Activated CD8-positive, alpha-beta T cell treated with anti-CD3 and anti-CD28 coated beads, Interleukin-2, amount 10 ng/mL, durations not matched to agents 7 days and 5 days (primary cell): ENCODE measurements at places on chromosomes 7 and 10.

GRCh38 chr10:3337741-3338140 lies 165.2 kb upstream of the PITRM1 start:
- no peak for DNase-seq

DNA sequence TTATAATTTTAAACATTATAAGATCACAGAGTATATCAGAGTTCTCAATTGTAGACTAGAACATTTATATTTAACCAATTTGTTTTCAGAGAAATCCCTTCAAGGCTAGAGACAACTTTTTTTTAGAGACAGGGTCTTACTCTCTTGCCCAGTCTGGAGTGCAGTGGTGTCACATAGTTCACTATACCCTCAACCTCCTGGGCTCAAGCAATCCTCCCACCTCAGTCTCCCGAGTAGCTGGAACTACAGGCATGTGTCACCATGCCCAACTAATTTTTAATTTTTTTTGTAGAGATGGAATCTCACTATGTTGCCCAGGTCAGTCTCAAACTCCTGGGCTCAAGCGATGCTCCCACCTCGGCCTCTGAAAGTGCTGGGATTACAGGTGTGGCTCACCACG lies 15.3 kb downstream of the UCMA start:
- DNase-seq: no peak

DNA sequence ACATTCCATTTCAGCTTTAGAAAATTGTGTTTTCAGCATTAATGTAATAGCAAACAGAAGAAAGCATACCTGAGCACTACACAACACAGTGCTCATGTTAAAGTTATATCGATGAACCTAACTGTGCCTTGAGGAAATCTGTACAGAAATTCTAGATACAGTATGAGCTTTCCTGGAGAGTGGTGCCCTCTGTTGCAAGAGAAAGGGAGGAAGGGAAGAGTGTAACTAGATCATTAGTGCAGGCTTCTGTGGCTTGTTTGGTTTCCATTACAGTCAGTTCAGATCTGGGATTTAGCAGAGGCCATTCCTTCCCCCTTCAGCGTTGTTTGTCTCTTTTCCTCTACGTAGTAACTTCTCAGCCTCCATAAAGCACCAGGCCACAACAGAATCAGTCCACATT lies 139.7 kb downstream of the HTR7 start:
- no peak for DNase-seq

DNA sequence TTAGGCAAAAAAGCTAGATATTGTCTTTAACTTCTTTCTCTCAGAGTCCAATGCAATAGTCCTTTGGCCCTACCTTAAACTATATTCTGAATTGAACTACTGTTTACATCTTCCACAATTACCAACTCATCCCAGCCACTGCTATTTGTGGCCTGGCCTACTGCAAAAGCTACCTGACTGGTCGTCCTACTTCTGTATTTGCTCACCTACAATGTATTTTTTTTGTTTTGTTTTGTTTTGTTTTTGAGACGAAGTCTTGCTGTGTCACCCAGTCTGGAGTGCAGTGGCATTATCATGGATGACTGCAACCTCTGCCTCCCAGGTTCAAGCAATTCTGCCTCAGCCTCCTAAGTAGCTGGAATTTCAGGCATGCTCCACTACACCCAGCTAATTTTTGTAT lies 51.2 kb downstream of the ARL4A start:
- no peak for DNase-seq

GRCh38 chr10:94361171-94361794 lies 1.5 kb downstream of the NOC3L start:
- DNase-seq: no peak

DNA sequence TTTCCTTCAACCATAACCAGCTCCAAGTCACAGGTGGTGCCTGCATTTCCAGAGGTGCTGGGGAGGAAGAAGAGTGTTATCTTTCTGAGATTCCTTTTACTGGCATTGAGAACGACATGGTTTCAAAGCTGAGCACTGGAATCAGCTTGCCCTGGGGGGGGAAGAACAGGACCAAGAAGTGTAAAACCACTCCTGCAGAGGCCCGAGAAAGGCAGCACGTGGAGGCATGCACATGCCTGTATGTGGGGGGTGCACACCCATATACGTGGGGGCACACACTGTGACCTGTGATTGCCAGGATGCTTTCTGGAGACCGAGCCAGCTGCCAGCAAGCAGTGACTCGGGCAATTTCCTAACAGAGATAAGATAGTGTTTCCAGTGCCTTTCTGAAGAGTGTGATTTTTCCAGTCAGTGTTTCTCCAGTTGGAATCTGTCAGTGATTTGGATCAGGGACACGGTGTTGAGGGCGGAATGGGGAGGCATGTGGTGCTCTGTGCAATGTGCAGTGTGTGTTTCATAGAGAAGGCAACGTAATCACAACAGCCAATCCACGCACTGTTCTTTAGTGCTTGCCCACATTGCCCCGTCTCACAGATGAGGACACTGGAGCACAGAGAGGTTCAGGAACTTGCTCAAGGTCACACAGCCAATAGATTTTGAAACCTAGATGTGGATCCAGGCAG lies 4.2 kb downstream of the LRRC27 start:
- DNase-seq: no peak

DNA sequence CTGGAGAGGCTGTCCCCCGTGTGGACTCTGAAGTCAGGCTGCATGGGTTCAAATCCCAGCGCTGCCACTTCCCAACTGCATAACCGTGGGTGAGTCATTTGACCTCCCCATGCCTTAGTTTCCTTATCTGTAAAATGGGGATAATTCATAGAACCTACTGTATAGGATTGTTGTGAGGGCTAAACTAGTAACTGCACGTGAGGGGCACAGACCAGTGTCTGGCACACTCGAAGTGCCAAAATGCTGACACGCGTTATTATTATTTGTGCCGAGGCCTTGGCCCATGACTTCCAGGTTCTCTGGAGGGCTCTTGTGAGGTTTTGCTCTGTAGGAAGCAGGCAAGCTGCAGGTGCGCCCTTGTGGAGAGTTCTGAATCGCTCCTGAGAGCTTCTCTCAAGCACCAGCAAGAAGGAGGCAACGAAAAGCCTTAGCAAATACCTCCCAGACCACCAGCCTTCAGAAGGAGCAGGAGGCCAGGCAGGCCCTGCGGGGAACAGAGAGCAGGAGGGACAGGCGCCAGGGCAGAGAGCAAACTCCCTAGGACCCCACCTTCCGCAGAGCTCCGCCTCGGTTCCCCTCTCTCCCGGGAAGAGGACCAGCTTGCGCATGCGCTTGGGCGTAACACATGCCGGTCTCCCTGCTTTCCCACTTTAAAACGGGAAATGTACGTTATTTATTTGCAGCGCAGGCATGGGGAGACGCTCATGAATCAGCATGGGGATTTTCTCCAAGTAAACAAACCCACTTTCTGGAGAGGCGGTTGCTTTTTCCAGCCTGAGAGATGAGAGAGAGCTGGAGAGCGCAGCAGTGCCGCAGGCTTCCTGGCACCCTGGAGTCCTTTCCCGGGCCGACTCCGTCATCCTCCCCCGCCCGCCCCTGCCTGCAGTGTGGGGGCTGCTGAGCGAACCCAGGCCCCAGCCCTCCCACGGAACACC lies 39.6 kb downstream of the SORCS3 start:
- no peak for DNase-seq
